H4 (cell line): ENCODE measurements at places on chromosomes 6 and 20.

DNA sequence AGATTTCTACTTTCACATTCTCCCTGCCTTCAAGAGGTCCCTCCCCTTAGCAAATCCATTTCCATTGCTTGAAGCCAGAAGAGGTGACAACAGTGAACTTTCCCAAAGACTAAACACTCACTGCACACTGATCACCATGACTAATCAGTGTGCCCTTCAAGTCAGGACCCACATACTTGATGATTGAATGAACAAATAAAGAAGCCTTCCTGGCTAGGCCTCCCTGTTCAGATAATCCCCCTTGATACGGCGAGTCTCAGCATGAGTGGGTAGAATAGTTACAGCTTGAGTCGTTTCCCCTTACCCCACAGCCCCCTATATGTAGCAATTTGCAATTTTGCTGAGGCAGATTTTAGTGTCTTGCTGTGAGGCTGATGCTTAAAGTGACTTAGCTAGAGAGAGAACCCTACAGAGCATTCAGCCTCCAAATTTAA lies 102.2 kb downstream of the UNC5CL start:
- peak; percentile 56 for DNase-seq

GRCh38 chr20:43722153-43722505 lies 4.7 kb downstream of the GTSF1L start:
- no peak for DNase-seq

DNA sequence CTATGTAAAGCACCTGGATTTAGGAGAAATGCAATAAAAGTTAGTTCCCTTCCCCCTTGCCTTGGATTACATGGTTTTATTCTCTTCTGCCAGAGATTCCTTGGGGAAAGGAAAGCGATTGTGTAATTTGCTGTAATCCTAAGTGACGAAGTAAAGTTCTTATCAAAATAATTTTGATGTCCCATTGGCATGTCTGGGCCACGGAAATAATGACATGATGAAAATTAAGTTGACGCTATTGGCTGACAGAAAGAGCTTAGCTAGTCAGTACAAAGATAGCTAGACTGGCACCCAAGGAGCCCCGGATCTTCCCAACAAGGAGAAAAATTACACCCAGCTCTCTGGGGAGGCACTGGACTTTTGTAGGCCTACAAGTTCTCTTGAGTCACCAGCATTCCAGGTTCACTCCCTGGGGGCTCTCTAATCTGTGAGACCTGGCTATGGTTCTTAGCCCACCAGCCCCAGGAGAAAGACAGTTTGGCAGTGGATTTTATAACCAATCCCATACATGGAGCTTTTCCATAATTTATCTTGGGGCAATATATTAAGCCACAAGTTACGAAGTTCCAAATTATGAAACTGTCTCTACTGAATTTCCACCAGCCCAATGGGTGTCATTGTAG lies 59.9 kb downstream of the FOXA2 start:
- DNase-seq, result no peak

DNA sequence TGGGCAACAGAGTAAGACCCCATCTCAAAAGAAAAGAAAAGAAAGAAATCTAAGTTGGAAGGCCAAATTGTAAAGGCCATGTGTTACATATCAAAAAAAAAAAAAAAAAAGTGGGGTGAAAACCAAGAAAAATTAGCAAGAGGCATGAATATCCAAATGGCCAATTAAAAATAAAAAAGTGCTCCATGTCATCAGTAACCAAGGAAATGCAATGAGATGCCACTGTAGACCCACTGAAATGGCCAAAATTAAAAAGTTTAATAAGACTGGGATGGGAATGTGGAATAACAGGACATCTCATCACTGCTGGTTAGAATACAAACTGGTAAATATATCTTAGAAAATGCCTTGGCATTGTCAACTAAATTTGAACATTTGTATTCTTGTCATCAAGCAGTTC lies 30.1 kb upstream of the BCLAF1 start:
- no peak for DNase-seq

DNA sequence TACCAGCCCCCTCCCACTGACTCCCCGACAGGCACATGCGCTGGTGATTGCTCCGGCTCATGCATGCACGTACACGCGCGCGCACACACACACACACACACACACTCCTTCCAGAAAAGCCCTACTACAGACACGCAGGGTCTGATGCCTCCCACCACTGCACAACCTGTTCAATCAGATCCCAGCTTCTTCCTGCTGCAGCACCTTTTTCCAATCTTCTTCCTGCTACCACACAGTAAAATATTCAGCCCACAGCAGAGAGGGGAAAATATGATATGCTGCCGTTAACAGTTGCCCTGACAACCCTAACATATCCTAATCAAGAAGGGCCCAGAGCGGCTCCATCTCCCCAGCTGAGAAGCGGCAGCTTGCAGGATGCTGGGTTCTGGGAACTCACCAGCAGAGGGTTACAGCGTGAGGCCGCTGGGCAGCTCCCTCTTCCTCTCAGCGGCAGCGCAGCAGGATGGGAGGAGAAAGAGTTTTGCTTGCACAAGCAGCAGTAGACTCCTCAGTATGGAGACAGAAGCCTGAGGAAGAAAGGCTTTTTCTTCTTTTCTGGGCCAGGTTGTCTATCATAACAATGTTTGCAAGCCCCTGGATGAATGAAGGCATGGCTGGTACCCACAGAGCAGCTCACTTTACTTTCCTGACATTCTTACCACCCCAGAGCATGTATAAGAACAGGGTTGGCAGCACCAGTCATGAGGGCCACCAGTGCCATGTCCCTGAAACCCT lies 23.9 kb downstream of the MAP7 start:
- no peak for DNase-seq

DNA sequence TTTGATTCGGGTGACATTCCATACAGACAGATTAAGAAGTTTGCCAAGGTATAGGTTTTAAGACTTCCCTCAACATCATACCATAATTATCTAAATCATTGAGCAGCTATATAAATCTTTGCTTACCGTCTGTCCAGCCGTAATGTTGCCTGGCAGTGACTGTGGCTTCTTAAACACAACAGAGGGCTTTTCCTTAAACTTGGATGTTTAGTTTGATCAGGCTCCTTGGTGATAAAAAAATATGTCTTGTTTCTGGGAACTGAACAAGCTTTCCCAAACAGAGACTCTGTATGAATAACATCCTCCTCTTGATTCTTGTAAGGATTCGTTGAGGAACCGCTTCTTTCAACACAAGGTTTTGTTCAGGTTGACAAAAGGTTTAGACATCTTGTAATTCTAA lies 130.9 kb downstream of the QKI start:
- DNase-seq, result no peak

DNA sequence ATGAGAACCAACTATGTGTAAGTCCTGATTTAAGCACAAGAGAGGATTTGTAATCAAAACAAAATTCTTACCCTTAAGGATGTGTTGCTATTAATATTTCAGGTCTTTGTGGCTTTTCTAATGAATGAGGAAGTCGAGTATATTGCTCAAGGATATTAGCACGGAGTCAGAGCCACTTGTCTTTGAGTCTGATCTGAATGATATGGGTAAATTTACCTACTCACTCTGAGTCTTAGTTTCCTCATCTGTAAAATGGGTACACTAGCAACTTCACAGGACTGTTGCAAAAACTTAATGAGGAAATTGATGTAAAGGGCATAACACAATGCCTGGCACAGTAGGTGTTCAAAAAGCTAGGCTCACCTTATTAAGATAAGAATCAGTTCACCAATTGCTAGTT lies 30.0 kb upstream of the QKI start:
- DNase-seq, result no peak

GRCh38 chr20:35767683-35768481 lies 3.9 kb upstream of the PHF20 start:
- DNase-seq, result no peak

DNA sequence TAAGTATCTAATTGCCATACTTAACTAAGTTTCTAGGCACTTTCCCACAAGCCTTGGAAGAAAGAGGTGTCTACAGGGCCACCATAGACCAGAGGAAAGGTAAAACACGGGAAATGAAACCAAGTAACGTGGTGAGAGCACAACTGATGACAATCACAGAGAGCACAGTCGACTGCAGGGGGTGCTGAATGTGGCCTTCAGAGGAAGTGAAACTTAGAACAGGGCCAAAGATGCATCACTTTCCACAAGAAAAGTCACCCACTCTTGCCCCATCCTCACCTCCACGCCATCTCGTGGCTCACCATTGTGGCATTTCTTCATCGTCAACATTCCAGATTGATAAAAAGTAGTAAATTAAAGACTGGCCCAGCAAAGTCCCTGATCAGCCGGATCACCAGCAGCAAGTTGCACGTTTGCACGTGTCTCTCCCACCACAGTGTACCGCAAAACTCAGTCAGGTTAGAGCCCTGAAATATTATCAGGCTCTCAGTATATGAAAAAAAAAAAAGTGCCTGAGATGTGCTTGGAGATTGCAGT lies 31.4 kb downstream of the HIVEP2 start:
- DNase-seq, result no peak

GRCh38 chr6:34554291-34555006 lies 1.7 kb downstream of the SPDEF start:
- no peak for DNase-seq

DNA sequence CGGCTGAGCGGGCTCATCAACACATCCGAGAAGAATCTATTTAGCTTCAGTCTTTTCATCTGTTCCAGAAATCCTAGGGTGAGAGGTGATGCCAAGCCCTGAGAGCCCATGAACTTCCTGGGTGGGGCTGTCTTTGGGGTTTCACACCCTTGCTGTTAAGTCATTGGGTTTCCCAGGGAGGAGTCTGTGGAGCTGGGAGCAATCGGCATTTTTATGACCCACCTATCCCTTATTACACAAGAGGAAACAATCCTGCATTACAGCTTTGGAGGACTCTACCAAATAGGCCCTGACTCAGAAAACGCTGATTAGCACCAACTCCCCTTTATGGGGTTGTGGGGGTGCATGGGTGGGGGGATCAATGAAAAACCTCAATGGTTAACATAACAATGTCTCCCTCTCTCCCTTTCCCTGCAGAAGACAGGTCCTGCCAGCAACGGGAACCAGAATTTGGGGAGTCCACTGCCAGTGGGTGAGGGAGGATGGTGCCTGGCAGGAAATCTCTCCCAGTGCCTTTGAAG lies 46.3 kb downstream of the EZR start:
- DNase-seq, result no peak

DNA sequence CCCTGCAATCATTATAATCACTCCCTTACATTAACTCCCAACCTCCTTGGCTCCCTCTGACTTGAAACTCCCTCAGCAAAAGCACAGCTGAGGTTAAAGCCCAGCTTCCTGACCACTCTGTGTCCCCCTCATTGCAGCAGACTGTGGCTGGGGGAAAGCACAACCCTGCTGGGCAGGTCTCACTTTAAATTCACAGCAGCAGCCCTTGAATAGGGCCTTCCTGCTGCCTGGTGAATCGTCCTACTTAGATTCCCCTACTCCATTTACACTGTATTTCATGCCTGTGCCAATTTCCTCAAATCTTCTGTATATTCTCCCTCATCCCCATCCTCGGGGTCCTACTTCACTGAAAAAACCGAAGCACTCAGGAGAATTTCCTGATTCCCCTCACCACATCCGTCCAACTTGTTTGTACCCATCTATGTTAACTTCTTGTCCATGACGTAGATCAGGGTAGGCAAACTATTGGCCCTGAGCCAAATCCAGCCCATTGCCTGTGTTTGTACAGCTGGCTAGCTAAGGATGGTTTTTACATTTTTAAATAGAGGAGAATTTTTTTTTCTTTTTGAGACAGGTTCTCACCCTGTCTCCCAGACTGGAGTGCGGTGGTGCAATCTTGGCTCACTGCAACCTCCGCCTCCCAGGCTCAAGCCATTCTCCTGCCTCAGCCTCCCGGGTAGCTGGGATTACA lies 31.5 kb upstream of the GCM1 start:
- no peak for DNase-seq

DNA sequence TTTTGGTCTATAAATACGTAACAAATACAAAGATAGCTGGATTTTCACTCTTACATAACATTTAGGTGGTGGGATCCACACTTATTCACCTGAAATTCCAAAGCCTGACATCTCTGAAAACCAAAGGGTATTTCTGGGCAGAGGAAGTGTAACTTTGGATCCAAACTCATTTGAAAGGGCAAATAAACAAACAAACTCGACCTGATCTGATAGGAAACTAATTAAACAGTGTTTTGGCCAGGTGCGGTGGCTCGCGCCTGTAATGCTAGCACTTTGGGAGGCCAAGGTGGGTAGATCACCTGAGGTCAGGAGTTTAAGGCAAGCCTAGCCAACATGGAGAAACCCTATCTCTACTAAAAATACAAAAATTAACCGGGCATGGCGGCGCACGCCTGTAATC lies 128.9 kb downstream of the ZMYND8 start:
- DNase-seq, result no peak

DNA sequence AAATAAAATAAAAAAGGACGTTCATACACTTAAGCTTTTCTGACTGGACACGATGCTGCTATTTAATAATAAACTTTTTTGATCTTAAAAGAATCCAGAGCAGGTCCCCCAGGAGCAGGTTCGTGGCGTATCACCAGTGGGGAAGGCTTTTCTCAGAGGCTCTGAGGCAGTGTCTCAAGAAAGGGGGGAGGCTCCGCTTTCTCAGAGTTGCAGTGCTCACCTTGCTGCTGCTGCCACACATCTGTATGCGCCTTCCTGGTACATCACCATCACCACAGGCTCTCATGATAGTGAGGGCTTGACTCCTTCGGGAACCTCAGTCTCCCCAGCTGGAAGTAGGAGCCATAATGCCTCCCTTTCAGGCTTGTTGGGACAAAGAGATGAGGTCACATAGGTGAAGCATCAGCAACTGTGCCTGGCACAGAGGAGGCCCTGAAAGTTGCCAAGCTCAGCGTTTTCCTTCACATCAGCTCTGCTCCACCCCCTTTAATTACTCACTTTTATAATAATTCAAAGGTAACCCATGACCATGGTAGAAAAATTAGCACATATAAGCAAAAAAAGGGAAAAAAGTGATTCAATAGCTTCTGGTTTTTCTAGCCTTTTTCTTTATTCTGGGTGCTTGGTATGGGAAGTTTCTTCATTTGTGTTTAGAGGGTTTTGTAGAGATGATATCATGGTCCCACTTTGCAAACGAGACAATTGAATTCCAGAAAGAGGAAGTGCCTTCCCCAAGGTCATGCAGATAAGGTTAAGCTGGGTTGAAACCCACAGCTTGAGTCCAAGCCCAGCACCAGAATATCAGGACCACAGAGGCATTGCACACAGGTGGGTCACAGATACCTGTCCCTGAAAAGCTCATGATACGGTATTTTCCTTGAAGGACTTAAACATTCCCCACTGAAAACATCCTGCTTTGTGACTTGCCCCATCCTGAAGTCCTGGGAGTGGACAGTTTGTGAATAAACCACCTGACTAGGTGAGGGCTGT lies 24.5 kb downstream of the SRSF3 start:
- no peak for DNase-seq

- DNase-seq, result no peak
These were observed 32.1 kb downstream of the DSTN start for GRCh38 chr20:17601957-17602356.

- no peak for DNase-seq
These were observed 97.5 kb downstream of the ARMC2 start for GRCh38 chr6:108945681-108946159.
